ENCODE measurements at places on chromosomes 2 and 18.

DNA sequence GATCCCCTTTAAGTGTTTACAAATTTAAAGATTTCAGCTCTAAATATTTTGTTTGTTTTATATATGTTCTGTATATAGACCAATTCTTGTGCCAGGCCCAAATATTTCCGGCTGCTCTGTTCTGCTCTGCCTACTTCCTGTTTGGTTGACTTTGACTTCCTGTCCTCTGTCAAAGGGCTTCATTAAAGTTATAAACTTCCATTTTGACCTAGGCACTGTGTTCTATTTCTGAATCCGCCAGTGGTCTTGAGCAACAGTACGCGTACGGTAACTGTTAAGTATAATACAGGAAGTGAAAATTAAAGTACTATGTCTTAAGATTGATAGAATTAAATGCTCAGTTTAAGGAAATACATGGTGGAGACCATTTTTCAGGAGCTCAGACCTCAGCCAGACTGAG lies 13.5 kb upstream of the REL start:
- no peak for DNase-seq

DNA sequence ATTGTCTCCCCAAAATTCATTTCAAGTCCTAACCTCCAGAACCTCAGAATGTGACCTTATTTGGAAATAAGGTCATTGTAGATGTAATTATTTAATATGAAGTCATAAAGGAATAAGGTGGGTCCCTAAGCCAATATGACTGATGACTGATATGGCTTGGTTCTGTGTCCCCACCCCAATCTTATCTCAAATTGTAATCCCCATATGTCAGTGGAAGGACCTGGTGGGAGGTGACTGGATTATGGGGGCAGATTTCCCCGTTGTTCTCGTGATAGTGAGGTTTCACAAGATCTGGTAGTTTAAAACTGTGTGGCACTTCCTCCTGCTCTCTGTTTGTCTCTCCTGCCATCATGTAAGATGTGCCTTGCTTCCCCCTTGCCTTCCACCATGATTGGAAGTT lies 43.0 kb upstream of the BCL11A start:
- DNase-seq = no peak

GRCh38 chr2:20192781-20193180 lies 32.1 kb downstream of the SDC1 start:
- DNase-seq = no peak

GRCh38 chr2:17608251-17608650 lies 67.8 kb downstream of the VSNL1 start:
- no peak for DNase-seq

DNA sequence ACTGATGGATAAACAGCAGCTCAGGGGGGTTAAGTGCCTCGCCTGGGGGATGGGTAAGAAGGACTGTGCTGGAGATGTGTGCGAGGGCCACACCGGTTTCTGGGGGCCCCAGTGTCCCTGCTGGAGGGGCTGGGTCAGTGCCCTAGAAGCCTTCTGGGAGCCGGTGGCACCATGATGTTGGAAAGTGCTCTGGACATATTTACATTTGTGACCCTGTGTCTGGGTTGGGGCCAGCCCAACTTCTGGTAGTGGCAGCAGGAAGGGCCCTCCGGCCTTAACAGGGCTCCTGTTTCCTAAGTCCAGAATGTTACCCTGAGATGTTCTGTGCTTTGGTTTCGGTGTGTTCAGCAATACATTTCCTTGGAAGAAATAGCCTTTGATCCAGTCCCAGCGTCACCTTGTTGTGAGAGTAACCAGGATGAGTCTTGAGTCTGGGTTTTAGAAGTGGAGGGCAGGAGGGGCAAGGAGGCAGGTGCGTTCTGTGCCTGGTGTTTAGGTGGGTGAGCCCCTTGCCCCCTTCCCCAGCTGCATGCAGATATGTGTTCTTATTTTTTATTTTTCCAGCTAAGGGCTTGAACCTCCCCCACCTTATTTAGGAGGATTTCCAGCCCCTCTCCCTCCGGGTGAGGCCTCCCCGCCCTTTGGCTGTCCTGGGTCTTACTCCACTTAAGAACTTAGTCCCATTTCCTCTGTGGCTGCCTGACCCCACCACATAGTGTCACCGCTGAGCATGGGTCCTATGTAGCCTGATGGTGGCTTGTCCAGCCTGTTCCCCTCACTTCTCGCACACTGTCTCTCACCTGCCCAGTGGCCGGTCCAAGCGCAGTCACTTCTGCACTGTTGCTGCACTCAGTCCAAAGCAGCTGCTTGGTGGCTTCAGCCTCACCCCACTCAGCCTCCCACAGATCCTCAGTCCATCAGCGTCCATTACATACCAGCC lies 132.7 kb upstream of the HS6ST1 start:
- DNase-seq = no peak

DNA sequence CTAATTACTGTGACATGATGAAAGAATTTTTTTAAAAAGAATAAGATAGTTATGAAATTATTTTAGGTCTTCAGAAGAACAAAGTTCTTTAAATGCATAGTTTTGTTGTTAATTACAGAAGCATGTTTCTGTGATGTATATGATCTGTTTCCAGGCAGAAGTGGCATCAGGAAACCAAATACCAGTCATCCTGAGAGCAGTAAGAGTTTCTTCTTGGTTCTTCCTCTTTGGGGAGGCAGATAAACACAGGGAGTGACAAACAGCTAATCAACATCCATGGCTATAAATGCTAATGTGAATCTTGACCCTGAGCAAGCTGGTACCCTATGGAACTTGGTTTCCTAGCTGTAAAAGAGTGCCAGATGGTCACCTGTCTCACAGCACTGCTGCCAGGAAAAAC lies 29.2 kb downstream of the WIPF1 start:
- DNase-seq = no peak

GRCh38 chr2:226446406-226447001 lies 353.1 kb downstream of the IRS1 start:
- DNase-seq = no peak

DNA sequence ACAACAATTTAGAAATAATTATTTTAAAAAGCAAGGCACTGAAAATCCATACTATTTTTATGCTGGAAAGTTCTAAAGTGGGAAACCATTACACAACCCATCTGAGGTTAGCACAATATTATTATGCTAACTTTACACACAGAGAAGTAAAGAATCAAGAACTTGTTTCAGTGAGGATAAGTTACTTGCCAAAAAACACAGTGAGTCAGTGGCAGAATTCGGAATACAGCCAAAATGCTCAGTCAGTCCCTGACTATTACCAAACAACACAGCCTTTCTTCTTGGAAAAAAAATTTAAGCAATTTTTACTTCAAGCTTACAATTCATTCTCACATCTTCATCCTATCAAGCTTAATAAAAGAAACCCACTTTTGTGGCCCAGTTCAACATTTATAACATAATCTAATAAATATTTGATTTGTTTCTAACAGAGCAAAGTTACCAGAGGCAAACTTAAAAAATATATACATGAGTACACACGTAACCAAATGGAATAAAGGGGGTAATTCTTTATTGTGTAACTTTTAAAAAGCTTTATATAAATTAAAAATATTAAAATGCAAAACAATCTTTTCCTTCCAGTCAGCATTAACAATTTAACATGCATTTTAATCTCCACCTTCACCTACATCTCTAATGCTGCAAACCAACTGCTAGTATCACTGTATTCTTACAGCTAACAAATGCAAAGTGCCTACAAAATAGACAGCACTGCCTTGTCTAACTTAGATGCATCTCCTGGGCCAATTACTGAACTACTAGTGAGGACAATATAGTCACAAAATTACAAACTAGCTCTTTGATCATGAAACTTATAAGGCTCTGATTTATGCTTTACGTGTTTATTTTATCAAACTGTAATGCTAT lies 55.2 kb downstream of the CCDC88A start:
- no peak for DNase-seq

GRCh38 chr2:190443778-190444481 lies 35.8 kb downstream of the MFSD6 start:
- no peak for DNase-seq

GRCh38 chr2:150626934-150627411 lies 139.5 kb upstream of the RND3 start:
- no peak for DNase-seq

GRCh38 chr2:120641366-120641771 lies 94.3 kb upstream of the GLI2 start:
- DNase-seq = no peak

- DNase-seq = no peak
These were observed 435.9 kb downstream of the TSN start for GRCh38 chr2:122191331-122191730.

Measured in activated gamma-delta T cell (primary cell).